ENCODE measurements at places on chromosomes 6 and 20.

DNA sequence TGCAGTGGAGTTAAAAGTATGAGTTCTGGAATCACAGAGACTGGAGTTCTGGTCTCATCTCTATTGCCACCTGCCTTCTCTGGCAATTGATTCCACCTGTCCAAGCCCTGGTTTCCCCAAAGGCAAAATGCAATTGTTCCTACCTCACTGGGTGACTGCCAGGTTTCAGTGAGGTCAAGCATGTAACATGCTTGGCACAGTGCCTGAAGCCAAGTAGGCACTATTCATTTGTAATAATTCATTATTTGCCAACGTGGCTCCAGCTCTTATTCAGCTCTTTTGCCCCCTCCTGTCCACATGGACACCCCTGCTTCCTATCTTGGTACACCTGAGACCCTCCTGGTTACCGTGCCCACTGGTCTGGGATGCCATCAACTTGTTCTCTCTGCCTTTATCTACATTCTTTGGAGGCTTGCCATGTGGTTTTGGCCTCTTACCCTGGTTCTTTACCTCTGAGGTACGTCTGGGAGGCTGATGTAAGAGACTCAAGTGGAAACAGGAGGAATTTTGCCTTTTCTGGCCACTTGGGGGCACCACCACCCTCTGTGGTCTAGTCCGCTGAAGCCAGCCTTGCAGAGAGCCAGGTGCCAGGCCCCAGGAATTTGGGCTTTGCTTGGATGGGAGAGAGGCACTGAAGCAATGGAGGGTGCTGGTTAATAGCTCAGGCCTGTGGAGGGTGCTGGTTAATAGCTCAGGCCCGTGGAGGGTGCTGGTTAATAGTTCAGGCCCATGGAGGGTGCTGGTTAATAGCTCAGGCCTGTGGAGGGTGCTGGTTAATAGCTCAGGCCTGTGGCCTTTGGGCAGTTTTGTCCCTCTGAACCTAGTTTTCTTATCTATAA lies 1.7 kb downstream of the KCNK15 start:
- peak; percentile 56 for DNase-seq

DNA sequence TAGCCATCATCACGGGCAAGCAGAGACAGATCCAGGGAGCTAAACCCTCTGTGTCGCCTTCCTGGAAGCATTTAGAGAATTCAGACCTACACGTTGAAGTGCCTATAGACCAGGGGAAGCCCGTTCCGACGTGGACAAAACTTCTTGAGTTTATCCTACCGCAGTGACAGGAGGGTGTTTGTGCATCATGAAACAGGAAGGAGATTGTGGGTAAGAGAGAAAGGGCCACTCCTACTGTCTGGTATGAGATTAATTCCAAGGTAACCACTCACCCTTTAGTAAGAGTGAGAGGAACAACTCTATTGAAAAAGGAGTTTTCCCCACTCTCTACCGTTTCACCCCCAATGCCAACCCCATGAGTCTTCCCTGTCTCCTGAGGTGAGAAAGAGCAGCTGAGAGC lies 133.7 kb downstream of the TFAP2C start:
- DNase-seq = no peak

DNA sequence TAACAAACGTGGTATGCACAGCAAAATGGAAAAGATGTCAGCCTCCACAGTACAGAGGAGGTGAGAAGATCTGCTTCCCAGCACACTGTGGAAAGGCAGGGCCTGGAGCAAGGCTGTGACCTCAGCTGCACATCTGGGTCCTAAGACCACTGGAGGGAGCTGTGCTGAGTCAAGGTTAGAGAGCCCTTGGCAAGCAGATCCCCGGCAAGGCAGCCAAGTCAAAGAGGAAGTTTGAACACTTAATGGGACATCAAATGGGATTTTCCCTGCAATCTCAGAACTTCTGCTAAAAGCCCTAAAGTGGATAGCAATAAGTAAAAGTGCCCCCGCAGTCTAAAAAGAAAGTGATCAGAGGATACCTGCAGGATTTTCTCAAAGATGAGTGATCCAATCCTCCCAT lies 39.5 kb downstream of the UNC5CL start:
- DNase-seq = no peak

DNA sequence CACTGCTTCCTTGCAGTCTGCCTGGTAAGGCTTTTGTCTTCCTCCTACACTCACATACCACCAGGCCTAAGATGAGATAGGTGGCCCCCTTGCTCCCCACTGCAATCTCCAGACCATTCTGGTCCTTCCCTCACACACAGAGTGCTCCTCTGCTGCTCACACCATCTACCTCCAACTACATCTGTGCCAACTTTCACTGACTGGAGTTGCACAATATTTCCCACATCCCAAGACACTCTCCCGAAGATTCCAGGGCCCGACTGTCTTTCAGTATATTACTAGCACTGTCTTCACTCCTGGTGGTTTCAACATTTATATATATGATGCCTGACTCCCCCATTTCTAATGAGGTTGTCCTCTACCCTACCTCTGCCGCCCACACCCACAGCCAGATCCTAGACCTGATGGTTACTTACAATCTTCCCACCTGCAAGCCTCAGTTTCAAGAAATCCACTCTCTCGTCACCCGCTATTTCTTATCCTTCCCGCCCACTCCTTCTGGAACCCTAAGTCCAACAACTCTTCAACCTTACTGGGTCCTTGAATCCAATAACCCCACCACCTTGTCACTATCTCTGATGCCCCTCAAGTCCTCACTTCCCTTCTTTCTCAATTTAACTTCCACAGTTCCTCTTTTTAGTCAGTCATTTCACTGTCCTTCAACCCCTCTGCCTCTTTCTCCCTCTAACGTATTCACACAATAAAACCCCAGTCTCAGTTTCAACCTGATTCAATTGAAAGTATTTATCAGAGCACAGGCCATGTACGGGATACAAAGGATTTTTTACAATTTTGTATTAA lies 21.6 kb downstream of the RALGAPA2 start:
- no peak for DNase-seq

- DNase-seq = no peak
Measured at GRCh38 chr20:36700438-36700837, 45.5 kb downstream of the NDRG3 start.

DNA sequence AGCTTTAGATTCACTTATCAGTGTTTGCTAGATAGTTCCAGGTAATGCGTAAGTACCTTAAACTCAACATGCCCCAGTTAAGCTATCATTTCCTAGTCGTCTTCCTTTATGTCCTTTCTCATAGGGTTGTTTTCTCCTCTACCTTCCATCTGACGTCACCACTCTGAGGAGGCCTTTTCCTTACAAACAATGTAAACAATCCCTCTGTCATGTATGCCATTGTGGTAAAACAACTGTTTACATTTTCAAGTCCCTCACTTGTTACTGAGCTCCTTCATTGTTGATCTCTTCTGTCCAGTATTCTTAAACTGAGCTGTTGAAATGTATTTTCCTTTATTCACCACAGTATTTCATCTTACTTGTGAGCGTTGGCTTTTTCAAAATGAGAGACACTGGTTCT lies 45.4 kb upstream of the PLCG1 start:
- no peak for DNase-seq

DNA sequence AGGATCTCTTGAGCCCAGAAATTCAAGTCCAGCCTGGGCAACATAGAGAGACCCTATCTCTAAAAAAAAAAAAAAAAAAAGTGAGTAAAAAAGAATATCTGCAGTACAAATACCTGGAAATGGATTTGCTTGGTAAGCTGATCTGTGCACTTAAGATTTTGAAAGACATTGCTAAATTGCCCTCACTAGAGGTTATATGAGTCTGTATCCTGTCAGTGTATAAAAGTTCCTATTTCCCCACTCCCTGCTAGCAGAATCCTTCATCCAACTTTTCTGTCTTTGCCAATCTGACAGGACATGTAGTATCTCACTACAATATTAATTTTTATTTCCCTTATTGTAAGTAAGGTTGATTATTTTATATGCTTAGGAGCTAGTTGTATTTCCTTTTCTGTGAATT lies 36.1 kb downstream of the BICRAL start:
- DNase-seq = no peak

DNA sequence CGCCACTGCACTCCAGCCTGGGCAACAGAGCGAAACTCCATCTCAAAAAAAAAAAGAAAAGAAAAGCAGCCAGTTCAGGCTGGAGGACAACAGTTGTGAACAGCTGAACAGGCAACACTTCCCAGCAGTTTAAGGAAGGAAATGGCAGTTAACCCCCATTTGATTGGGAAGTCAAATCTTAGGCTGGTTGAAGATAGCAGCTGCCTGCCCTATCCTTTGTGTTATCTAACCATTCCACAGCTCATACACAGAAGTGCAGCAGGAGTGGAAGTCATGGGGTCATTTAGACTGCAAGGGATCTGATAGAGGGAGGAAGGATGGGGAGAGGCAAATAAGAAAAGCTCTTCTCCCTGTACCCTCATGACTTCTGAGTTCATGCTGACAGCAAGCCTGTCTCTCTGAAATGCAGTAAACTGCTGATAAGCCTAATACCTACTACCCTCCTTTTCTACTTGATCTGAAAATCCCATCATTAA lies 35.3 kb downstream of the KCTD20 start:
- no peak for DNase-seq

GRCh38 chr6:113733381-113733780 lies 123.8 kb upstream of the MARCKS start:
- no peak for DNase-seq

DNA sequence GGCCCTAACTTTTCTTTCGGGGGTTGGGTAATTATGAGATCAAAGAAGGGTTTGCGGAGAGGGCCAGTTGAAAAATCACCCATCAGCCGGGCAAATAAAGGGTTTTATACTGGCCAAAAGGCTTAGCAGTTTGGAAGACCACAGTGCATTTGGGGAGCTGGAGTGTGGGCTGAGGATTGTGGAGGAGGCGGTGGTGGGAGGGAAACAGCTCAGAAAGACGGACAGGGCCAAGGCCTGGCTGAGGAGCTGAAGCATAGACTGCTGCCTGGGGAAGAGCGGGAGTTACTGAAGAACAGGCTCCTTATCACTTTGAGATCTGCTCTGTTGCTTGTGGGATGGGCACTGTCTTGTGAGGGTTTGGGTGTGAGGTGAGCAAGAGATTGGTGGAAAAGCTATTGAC lies 144.2 kb downstream of the CARMIL1 start:
- DNase-seq = no peak

DNA sequence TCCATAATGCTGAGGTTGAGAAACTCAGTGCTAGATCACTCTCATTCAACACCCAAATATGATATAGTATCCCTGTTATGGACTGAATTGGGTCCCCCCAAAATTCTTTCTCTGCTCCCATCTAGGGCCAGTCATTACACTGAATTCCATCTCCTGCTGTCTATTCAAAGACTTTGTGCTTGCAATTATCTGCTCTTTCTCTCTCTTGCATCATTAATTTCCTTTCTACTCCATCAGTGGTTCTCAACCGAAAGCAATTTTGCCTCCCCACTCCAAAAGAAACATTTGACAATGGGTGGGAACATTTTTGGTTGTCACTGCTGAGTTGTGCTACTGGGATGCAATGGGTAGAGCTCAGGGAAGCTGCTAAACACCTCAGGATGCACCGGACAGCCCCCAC lies 271.5 kb upstream of the CDYL start:
- DNase-seq = no peak

DNA sequence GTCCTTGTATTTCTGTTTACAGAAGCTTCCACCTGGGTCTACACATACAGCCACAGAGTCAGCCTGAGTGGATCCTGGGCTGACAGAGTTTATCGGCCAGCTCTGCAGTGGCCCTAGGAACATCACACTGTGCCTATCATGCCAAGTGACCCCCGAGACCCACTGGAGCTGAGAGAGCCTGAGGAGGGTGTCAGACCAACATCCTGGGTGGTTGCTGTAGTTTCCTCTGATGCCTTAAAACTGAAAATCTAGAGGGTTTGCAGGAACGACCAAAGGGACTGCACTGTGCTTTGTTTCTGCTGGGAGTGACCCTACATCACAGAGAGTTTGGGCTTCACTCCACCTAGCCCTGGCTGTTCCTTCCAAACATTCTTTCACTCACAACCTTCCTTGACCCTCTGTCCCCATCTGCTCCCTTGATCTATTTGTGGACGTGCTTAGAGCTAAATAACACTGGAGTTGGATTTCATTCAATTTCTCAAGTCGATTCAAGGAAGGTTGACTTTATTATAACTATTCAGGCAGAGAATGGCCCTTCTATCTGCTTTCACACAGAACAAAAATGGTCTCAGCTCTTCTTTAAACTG lies 18.1 kb downstream of the MYLK4 start:
- no peak for DNase-seq

DNA sequence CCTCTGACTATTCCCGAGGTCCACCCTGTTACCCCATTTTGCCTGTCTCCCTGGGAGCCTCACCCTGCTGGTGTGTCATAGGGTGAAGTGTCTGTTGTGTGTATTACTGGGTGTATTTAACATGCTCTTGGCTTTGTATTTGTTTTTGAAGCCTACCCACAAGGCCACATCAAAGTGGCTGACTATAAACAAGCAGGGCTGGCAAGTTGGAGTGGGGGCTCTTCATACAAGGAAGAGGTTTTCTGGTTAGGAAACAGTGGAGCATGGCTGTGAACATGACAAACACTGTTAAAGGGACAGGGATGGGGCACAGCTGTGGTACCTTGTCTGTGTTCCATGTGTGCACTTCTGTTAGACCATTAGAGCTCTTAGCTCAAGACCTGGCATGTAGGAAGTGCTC lies 26.3 kb downstream of the HECA start:
- DNase-seq = no peak

GRCh38 chr20:1700990-1701389 lies 43.4 kb upstream of the SIRPG start:
- DNase-seq = no peak
